ENCODE measurements at places on chromosomes 2 and 18.

GRCh38 chr18:80108121-80108536 lies 933 bp upstream of the ADNP2 start:
- DNase-seq, result no peak

DNA sequence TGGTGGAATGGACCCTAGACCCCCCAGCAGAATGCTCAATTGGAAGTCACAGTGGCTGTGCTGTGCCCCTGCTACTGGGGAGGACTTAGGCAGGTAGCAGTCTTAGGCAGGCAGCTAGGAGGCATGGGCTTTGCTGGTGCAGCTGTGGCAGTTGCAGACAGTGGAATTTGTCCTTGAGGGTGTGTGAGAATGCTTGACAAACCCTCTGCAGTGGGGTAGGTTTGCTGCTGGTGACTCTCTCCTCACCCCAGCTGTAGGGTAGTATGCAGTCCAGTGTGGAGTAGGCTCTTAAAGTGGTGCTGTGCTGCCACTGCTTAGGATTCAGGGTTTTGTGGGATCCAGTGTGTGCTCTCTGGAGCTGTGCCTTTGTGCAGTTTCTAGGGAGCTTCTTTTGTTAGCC lies 61.3 kb downstream of the NUP35 start:
- DNase-seq, result no peak

DNA sequence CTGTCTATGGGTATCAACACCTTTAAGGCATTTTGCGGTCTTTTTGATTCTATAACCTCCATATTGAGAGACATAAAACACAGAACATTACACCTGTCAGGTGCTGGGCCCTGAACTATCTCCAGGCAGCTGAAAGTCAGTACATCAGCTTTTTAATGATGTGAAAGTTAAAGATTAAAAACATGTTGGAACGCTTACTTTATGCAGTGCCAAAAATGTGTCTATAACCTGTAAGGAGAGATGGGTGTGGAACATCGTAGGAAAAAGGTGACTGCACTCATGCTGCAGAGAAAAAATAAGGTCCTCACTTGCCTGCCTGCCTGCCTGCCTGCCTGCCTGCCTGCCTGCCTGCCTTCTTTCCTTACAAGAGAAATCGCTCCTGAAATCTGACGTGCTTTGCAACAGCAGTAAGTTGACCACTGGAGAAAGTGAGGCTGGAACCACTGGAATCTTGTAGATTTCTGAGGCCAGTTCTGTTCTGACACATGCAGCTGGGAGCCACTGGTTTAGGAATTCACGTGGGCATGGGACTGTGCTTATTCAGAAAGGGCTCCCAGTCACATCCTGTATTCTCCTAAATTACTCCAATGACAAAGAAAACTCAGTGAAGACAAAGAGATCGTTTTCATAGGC lies 34.1 kb downstream of the BCL11A start:
- no peak for DNase-seq

- DNase-seq, result no peak
Observed at GRCh38 chr18:57982372-57983021, 61.5 kb upstream of the NEDD4L start.

DNA sequence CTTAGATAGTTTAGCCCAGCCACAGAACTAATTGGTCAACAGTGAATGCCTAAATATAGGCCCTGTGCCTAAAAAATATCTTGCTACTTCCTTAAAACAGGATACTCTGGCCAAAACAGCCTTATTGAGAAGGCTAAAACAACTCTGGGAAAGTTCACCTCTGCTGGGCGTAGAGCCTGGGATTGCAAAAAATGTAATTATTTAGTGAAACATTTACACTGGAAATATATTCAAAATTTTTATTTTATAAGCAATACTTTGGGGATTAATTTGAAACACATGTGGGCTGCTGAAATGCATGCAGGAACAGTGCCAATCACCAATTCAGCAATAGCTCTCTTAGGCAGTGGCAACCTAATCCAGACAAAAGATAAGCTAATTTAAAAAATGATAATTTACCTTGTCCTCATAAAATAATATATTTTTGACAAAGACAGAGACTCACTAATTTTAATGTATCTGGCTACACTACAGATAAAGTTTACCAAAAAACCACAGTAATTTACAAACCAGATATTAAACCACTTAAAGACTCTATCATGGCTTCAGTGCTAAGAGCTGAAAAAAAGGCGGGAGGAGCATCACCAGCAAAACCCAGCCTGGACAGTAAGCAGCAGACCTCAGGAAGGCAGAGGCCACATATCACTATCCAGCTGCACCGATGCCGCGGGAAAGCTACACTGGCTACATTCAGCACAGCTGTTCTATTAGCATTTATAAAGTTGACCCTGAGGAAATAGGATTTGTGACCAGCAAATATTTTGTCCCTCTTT lies 18.5 kb downstream of the TRAK2 start:
- no peak for DNase-seq

DNA sequence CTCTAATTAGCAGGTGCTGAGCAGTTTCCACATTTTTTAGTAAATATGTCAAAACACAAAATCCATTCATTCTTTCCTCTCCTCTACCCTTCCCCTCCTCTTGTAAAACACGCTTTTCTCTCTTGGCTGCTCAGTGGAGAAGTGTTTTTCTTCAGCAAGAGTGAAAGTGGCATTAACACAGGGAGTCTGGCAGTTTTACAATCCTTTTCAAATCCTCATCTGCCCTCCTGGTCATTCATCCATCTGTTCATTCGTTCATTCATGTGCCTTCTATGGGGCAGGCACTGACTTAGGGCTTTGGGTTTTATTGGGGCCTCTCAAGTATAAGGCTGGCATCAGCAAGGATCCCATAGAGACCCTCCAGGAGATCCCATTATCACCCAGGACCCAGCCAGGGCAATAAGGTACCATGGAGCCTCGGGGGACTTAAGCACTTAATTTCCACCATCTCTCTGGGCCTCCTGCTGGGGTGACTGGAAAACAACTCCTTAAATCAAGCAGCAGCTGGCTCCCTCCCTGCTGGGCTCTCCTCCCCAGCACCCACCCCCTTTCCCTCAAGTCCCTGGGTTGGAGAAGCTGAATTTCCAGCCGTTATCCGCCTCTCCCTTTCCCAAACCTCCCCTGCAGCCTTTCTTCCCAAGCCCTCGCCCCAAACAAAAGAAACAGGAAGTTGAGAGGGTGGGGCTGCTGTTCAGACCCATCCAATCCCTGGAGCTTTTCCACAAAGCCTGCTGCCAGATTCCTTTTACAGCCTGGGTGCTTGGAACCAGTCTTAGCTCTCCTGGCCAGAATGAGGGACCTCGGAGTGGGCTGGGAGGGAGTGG lies 32.6 kb downstream of the MARCHF4 start:
- no peak for DNase-seq

DNA sequence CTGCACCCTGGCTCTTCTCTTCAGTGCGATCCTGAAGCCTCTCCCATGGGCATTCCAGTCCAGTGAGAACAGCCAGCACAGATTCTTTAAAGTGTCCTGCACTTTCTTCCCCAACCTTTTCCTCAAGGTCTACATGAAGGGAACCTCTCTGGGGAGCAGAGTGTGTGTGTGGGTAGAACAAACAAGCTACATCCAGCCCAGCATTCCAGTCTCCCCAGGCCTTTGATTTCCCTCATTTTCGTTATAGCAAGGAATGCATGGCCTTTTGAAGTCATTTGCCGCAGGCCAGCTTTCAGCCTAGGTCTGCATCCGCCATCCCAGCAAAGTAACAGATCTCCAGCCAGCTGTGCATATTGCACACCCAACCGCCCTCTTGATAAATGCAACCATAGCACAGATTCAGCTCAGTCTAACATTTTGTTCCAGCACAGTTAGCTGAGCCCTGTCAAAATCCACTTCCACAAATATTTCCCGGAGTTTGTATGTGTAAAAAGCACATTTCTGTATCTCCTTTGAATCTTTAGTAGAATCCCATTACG lies 44.6 kb downstream of the CD8B2 start:
- no peak for DNase-seq

GRCh38 chr2:60589104-60589503 lies 35.6 kb upstream of the BCL11A start:
- no peak for DNase-seq

GRCh38 chr18:59298871-59299270 lies 19.6 kb downstream of the CPLX4 start:
- no peak for DNase-seq

DNA sequence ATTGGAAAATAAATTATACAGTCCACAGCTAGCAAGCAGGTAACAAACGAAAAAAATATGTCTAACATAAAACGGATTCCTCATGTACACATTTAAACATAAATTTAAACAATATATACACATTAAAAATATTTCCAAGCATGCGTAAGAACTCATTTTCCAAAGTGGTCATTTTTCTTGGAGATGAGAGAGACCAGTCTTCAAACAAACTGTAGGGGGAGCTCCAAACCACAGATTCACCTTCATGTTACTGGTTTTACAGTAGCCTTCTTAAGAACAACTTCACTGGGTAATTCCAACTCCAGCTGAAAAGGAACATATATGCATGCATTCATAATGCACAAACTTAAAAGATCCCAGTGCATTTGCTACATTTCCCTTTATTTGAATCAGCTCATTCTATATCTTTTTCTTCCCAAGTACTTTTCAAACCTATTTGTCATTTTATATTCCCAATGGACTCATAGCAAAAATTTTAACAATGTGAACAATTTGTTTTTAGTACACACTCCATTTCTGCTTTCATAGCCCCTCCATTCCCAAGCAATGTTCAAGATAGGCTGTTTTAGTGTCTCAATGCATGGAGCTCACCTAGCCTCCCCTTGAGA lies 4.7 kb upstream of the STAMBP start:
- no peak for DNase-seq

DNA sequence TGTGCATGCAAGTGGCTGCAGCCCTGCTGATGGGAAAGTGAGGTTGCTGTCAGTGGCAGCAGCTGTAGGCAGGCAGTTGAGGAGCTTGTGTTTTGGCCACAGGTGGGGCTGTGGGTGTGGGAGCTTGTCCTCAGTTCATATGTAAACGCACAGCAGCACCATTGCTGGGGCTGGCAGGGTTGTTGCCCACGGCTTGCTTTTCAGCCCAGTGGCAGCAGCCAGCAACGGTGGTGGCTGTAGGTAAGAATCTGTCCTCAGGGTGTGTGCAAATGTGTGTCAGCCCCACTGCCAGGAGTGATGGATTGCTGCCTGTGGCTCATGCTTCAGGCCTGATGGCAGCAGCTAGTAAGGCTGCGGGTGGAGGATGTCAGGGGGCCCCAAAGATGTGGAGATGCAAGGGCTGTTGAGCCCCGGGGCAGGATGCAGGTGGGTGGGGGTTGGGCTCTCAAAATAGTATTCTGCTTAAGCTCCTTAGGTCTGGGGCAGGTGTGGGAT lies 141.3 kb upstream of the THUMPD2 start:
- no peak for DNase-seq

DNA sequence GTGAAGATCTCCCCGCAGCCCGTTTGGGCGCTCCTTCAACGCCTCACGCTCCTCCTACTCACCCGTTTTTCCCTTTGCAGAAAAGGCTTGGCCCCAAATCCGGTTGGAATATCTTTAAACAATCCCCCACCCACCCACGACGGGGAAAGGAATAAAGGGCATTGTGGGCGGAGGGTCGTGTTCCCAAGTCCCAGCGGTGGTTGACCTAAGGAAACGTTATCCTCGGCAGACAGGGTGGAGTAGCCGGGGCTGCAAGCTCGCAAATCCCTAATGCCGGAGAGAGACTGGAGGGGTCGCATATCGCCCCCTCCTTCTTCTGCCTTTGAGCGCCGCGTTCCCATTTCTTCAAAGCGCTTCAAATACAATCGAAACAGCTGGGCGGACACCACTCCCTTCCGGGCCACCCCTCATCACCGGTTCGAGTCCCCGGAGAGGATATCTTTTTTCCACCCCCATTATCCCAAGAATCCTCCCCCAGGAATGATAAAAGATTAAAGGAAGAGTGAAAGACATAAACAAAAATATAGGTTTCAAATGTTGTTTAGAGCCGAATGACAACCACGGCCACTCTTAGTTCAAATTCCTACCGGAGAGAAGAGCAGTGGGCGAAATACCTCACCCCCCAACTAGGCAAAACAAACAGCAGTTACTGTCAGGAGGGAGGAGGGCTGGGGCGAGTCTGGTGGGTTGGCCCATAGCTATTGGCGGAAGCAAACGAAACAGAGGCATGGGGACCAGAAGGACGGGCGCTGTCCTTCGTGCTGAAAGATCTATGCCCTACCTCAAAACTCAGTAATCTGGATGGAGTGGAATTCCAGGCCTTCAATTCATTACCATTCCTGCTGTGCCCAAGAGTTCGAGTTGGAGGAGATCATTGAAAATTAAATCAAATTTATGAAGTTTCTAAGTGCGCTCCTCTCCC lies 2.8 kb upstream of the GAD1 start:
- peak; percentile 48 for DNase-seq

- peak; percentile 72 for DNase-seq
Observed at GRCh38 chr2:111702119-111702803, 181.7 kb downstream of the ANAPC1 start.

DNA sequence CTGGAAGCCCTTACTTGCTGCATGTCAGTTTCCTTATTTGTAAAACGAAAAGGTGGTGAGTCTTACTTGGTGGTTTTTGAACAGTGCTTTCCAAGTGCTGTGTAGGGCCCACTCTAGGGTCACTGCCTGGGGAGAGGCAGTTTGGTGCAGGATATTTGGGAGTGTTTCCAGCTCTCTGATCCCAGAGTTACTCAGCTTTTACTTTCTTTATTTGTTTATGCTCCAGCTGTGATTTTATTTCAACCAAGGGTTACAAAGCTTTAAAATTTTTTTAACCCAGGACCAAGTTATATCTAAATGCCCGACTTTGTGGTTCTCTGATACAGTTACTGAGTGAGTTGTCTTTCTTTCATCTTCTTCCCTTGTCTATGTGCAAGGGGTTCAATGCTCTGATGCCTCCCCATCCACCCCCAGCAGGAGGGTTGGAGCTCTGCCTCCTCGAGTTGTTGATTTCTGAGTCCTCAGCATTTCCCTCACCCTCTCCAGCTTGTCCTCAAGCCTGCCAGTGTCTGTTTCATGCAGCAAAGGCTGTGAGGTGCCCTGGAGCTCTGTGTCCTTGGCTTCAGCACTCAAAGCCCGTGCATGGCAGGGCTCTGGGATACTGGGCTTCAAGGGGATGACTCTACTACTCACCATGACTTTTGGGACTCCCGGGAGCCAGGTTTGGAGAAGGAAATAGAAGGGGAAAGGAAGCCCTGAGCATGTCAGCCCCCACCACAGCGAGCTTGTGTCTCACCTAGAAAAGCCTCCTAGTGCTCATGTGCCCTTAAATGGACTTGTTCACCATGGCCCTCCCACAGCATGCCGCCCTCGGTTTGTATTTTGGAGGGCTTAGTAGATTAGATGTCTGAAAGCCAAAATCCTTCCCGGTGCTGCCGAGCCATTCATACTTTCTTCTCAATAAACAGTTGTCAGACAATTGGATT lies 236.8 kb downstream of the SETBP1 start:
- no peak for DNase-seq

GRCh38 chr2:40886655-40887054 lies 434.8 kb upstream of the SLC8A1 start:
- no peak for DNase-seq

GRCh38 chr2:10989782-10990181 lies 78.0 kb downstream of the KCNF1 start:
- no peak for DNase-seq

DNA sequence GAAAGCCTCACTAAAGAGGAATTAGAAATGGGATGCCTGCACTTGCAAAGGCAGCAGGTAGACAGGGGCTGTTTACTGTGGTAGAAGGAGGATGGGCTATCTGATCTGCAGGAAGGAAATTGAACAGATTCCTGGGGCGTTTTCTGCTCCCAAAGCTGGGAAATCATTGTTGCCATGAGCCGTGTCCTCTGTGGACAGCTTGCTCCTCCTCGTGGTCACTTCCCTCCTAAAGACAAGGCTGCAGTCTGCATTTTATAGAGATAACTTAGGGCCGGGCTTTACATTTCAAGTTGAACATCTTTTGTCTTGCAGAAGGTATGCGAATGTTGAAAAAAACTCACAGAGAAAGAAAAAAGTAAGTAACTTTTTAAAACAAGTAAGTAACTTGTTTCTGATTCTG lies 50.9 kb downstream of the DCDC2C start:
- no peak for DNase-seq

GRCh38 chr18:79982736-79983135 lies 5.6 kb downstream of the TXNL4A start:
- DNase-seq, result peak; percentile 66

Data from activated CD4-positive, alpha-beta memory T cell treated with anti-CD3 and anti-CD28 coated beads for 36 hours (primary cell).